ENCODE measurements at places on chromosomes 16 and 17.
A peak's percentile ranks its signal among the peaks of the same experiment; 100 is the strongest.

DNA sequence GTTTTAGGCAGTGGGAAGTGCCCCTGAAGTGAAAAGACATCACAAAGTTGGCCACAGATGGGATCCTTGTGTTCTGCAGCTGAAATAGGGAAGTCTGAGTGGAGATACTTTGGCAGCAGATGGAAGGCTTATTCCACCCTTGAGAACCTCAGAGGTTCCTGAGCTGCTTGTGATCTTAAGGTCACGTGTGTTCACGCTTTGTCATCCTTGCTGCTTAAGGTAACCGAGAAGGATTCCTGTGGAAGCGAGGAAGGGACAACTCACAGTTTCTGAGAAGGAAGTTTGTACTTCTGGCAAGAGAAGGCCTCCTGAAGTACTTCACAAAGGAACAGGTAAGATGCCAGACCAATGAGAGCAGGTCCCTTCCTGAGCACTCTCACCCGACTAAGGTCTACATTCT lies 12.2 kb downstream of the ADAP2 start:
- no peak for DNase-seq

DNA sequence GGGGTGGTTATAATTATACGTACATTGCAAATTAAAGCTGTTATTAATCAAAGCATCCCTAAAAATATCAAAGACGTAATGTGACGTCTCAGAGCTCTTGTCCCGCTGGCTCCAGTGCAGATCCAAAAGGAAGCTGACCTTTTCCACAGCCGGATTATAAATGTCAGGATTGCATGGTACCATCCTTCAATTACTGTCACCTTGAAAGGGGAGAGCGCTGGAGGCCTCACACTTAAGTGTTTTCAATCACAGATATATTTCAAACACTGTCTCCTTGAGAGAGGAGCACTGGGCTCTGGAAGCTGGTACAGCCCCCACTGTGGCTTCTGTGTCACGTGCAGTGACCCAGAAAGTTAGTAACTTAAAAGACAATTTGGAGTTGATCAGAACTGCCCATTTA lies 94.2 kb downstream of the AIPL1 start:
- DNase-seq, result no peak

- no peak for DNase-seq
These were observed 20.2 kb downstream of the VASN start for GRCh38 chr16:4391631-4392381.

GRCh38 chr17:76529224-76530094 lies 8.1 kb downstream of the CYGB start:
- DNase-seq, result no peak

DNA sequence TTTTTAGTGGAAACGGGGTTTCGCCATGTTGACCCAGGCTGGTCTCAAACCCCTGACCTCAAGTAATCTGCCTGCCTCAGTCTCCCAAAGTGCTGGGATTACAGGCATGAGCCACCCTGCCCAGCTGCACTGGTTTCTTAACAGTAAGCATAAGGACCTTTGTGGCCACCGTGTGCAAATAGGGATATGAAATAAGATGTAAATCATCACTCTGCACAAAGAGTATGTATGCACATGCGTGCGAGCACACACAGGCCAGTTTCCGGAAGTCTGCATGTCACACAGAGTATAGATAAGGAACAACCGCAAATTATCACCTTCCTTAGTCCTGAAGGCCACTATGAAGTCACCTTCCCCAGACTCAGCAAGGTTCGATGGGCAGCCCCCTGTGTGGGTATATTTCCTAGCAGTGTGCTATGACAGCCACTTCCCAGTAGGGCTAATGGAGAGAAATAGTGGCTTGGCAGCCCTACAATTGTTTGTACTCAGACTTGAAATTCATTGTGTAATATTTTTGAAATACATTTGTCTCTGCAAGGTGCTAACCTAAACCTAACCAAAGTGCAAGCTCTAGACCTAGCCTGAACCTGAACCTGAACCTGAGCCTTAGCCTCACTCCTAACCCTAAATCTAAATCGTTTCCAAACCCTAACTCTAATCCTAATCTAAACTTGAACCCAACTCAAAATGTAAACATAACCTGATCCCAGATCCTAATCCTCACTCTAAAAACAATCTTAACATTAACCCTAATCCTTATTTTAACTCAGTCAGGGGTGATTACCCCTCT lies 48.4 kb upstream of the SKAP1 start:
- DNase-seq, result no peak

DNA sequence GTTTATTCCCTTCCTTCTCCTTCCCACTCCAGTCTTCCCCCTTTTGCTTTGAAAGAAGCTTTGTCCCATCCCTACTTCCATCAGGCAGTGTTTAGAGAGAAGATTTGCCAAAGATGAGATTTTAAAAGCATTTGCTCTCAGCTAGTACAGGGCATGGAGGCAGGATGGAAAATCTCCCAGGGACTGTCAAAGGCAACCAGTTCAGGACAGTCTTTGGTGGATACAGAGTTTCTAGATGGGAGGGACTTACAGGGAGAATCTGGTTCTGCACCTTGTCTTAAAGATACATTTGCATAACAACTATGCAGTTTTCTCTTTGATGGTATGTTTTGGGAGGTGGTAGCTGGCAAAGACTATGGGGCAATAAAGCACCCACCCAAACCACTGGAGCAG lies 26.2 kb downstream of the CHD9 start:
- no peak for DNase-seq

DNA sequence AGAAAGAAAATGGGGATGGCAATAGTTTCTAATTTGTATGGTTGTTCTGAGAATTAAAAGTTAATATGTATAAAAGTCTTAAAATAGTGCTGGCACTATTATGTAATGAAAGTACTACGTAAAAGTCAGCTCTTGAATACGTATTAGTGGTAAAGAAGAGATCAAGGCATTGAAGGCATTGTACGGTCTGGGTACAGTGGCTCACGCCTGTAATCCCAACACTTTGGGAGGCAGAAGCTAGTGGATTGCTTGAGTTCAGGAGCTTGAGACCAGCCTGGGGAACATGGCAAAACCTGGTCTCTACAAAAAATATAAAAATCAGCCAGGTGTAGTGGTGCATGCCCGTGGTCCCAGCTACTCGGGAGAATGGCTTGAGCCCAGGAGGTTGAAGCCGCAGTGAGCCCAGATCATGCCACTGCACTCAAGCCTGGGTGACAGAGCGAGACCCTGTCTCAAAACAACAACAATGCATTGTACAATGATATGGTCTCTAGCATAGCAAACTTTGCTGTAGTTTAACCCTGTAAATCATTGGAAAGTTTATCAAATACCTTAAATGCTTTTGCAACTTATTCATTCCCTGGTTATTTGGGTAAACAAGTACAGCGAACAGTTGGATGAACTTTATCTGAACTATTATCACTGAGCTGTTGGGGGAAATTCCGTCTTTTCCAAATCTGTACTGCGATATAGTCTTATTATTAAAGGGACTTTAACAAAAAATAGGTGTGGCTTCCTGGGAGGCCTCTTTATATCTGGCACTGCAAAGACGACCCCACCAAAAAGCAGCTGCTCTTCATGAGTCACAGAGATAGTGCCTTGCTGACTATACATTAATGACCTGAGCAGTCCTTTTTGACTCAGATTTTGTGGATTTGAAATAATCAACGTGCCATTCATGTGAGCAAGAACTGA lies 73.6 kb downstream of the GPRC5B start:
- DNase-seq, result no peak

GRCh38 chr17:73600103-73600871 lies 44.0 kb downstream of the SDK2 start:
- no peak for DNase-seq

GRCh38 chr17:81514739-81515529 lies 2.3 kb upstream of the ACTG1 start:
- peak; percentile 70 for DNase-seq
